Esophagus muscularis mucosa (tissue), 4 donors: ENCODE measurements at places on chromosomes 2 and 18. TPM values are rescaled to one million over a fixed set of nuclear protein-coding genes. Genes with fewer than 3 reads are reported as not detected.

GRCh38 chr2:196076778-196077568, 8.3 kb upstream of the DNAH7 start:
- peaks cover 6% of the 10 kb centered on the region for H3K4me1 ChIP-seq
- no peak for DNase-seq
- H3K27ac ChIP-seq, result no peak overlapping the region
- H3K4me3 ChIP-seq, result no peak overlapping the region
- H3K36me3 ChIP-seq, result no peaks in the 10 kb centered on the region
- no peaks in the 10 kb centered on the region for H3K27me3 ChIP-seq

- H3K27me3 ChIP-seq, result no peaks in the 10 kb centered on the region
- no peak overlapping the region for H3K27ac ChIP-seq
- no peaks in the 10 kb centered on the region for H3K4me1 ChIP-seq
- no peaks in the 10 kb centered on the region for H3K36me3 ChIP-seq
- no peak overlapping the region for H3K4me3 ChIP-seq
Measured at GRCh38 chr2:41033127-41033526, 581.2 kb upstream of the SLC8A1 start.

DNA sequence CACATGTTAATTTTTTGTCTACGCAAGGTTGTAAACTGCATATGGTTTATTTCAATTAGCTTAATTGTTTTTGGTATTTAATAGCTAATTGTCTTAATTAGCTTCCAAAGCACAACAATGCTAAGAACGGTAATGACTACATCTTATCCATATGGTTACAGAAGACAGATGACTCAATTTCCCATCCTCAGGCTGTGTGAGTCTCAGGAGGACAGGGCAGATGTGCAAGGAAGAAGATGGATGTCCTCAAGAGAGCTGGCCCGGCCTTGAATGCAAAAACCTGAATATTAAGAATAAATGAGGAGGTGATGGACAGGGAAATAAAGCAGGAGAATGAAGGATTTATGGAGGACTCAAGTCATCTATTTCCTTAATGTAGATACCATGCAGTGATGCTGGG, 31.4 kb downstream of the SLC4A3 start:
- H3K4me3 ChIP-seq, result no peak overlapping the region
- DNase-seq, result no peak
- H3K4me1 ChIP-seq, result no peaks in the 10 kb centered on the region
- no peaks in the 10 kb centered on the region for H3K36me3 ChIP-seq

The ARL6IP6 gene
- 16.6 TPM for total RNA-seq

The GREB1L gene
- 16.0 TPM for total RNA-seq

The SEPTIN10 gene
- total RNA-seq, result 133 TPM
